Activated CD8-positive, alpha-beta memory T cell treated with anti-CD3 and anti-CD28 coated beads for 1 hour (primary cell): ENCODE measurements at places on chromosomes 3 and 15.

GRCh38 chr15:77179541-77179998 lies 108.7 kb upstream of the TSPAN3 start:
- DNase-seq = no peak

DNA sequence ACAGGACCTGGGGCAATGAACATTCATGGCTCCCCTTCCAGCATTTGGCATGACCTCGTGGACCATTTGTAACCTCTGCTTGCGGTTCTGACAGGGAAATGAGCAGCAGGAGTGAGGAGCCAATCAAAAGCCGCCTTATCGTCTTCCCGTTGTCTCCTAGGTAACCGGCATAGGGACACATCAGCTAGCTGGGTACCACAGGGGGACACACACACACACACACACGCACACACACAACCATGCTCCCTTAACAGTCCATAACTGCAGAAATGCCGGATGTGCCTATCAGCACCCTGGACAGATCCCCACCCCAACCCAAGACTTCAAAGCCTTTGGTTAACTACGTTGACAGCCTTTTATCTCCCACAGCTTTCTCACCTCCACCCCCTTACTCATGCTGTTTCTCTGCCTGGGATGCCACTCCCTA lies 53.4 kb upstream of the CCDC174 start:
- DNase-seq = no peak

- no peak for DNase-seq
Measured at GRCh38 chr3:123919353-123919752, 35.2 kb upstream of the MYLK start.

GRCh38 chr3:8886546-8886945 lies 76.7 kb downstream of the RAD18 start:
- DNase-seq = no peak

DNA sequence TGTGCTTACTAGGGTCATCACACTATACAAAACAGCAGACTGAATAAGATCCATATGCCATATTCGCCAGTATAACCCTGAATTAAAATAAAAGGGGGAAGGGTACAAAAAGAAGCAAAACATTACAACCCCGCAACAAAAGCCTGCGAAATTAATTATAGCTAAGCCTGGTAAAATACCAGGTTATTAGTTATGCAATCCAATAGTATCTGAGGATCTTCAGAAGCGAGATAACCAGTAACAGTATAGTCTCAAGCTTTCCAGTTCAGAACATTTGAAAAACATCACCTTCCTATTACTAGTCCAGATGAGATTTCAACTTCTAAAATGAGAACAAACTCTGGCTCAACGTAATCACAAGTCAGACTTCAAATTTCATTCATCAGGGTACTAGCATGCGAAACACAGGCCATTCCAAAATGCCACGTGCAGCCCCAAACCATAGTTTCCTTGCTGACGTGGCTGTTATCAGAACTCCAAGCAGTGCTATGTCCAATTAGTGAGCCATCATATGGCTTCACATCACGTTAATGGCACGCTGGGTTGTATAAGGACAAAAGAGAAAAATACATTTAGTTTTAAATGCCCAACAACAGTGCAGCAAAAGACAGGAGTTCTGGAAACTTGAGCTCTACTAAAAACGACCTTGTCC lies 1.1 kb downstream of the SSR3 start:
- DNase-seq = no peak
